ENCODE measurements at places on chromosomes 3 and 15.
A peak's percentile ranks its signal among the peaks of the same experiment; 100 is the strongest.

DNA sequence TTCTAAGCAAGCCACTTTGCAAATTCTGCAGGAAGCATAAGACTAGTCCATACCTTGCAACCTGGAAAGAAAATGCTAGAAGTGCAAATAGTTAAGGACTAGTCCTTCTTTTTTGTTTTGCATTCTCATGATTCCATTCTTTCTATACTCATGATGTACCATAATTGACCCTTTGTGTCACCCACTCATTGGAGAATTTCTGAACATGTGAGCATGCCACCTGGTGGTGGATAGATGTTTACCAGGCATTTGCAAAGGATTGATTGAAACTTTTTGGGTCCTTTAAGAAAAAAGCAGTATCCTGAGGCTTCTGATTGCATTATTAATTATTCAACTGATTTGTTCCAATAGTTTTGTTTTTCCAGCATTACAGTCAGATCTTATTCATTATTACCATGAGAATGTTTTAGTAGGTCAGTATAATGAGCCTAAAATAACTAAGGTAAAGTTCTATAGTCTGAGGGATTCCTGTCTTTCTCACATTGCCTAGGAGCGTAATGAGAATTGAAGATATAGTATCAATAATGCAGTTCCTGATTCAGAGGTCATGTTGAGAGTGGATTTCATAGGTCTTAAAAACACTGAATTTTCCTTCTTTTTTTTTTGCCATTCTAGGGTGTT lies 20.2 kb upstream of the DIPK2A start:
- DNase-seq, result peak; percentile 8

- DNase-seq, result no peak
These were observed 163.7 kb downstream of the MEIS2 start for GRCh38 chr15:36936613-36937012.

DNA sequence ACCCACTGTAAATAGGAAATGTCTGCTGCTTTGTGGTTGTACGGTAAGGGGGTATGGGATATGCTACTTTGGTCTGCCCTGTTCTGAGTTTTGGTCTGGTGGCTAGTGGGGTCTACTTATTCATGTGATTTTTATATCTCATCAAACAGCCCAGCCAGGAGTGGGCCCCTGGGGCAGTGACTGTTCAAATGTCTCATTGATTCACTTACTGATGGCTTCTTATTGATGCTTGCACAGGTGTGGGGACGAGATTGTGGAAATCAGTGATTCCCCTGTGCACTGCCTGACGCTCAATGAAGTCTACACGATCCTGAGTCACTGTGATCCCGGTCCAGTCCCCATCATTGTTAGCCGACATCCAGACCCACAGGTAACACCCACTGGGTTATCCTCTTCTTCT lies 38.5 kb downstream of the STARD5 start:
- no peak for DNase-seq

GRCh38 chr3:190056742-190057141 lies 64.0 kb downstream of the P3H2 start:
- DNase-seq, result no peak

- no peak for DNase-seq
These were observed 53.9 kb downstream of the QTRT2 start for GRCh38 chr3:114110439-114110838.

- DNase-seq, result no peak
These were observed 30.1 kb upstream of the FILIP1L start for GRCh38 chr3:100144255-100144866.

DNA sequence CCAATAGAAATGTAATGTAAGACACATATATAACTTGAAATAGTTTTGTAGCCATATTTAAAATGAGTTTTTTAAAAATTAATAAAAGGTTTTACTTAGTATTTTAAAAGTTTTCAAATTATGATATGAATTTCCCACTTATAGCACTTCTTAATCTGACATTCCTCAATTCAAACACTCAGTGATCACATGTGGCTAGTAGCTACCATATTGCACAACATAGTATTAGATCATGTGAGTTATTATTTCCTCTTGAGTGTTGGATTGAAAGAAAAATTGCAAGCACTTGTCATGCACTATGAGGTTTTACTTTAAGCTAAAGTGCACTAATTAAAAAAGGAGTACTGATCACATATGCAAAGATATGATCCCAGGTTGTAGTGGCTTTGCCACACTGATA lies 453.4 kb upstream of the ROBO2 start:
- no peak for DNase-seq

GRCh38 chr3:172181932-172182586 lies 142.7 kb downstream of the FNDC3B start:
- no peak for DNase-seq

GRCh38 chr3:12556314-12556689 lies 585 bp upstream of the MKRN2 start:
- DNase-seq, result no peak

GRCh38 chr15:40469776-40470390 lies 901 bp upstream of the CHST14 start:
- no peak for DNase-seq

GRCh38 chr3:33006081-33006480 lies 54.6 kb downstream of the CCR4 start:
- no peak for DNase-seq
